ENCODE measurements at places on chromosomes 16 and 17.

DNA sequence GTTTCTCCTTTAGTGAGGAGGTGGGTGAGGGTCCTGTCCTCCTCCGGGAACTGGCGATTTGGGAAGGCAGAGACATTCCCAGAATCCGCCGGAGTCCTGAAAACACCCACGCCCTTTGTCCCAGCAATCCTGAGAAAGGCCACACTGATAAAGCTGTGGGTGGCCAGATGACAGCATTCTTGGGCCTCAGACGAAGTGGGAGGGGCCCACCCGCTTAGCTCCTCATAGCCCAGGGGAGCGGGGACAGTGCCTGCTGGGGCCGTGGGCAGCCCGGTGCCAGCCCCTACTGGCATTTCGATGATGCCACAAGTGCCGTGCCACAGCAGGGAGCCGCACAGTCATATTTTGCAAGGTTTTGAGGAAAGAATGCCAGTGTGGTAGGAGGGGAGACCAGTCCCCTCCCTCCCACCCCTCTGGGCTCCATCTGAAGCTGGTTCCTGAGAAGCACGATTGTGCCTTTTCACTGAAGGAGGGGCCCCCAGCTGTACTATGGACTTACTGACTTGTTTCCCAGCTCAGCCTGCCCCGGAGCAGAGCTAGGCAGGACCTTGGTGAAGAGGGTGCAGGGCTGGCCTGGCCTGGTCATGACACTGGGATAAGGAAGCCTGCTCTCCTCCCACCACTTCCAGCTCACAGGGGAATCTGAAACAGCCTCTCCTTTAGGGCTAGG, 20.9 kb upstream of the MPRIP start:
- no peak for DNase-seq

DNA sequence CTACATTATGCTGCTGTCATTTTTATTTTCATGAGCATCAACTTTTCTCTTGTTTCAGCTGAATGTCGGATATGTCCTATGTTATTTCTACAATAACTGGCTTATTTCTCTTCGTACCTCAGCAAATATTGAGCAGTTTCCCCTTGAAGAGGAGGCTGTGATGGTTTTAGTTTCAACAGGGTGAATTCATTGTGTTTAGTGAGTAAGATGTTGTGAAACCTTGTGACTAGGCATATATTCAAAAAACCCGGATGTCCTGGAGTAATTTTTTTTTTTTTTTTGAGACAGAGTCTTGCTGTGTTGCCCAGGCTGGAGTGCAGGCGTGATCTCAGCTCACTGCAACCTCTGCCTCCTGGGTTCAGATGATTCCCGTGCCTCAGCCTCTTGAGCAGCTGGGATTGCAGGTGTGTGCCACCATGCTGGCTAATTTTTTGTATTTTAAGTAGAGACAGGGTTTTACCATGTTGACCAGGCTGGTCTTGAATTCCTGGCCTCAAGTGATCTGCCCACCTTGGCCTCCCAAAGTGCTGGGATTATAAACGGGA, 11.1 kb downstream of the CPD start:
- DNase-seq = peak; percentile 48

- no peak for DNase-seq
Observed at GRCh38 chr16:52312716-52313115, 234.2 kb downstream of the TOX3 start.

GRCh38 chr17:68172461-68172954, 75.3 kb upstream of the AMZ2 start:
- DNase-seq = peak; percentile 61

- no peak for DNase-seq
Observed at GRCh38 chr16:69350536-69351133, 951 bp downstream of the TMED6 start.

DNA sequence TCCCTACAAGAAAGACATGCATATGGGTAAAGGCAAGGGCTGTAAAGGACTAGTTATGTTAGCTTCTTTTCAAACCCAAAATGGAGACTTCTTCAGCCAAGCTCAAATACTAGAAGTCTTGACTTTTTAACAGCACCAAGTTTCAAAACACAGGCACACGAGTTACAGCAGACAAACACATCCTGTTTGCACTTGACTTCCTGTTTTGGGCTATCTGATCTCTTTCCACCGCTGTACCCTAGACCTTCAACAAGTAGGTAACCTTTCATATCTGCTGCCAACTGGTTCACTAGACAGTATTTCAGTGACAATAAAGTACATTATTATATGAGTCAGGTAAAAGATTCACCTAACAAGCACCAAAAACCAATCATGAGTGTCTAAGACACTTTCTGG, 12.3 kb downstream of the RFFL start:
- peak; percentile 67 for DNase-seq

- DNase-seq = no peak
Observed at GRCh38 chr17:37792787-37793186, 47.9 kb upstream of the HNF1B start.

DNA sequence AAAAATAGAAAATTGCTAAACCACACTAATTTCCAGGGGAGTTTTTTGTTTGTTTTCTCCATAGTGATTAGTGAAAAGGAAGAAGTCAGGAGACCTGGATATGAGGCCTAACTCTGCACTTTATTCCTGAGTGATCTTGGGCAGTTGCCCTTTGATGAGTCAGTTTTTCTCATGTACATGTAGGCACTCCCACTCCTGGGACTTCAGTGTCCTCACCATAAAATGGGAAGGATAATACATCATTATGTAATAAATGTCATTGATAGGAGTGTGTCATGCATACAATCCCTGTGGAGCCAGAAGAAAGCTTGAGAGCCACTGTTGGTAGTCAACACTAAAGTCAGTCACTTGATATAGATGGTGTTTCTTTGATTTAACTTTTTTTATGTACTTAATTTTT, 32.5 kb downstream of the WIPF2 start:
- DNase-seq = no peak

DNA sequence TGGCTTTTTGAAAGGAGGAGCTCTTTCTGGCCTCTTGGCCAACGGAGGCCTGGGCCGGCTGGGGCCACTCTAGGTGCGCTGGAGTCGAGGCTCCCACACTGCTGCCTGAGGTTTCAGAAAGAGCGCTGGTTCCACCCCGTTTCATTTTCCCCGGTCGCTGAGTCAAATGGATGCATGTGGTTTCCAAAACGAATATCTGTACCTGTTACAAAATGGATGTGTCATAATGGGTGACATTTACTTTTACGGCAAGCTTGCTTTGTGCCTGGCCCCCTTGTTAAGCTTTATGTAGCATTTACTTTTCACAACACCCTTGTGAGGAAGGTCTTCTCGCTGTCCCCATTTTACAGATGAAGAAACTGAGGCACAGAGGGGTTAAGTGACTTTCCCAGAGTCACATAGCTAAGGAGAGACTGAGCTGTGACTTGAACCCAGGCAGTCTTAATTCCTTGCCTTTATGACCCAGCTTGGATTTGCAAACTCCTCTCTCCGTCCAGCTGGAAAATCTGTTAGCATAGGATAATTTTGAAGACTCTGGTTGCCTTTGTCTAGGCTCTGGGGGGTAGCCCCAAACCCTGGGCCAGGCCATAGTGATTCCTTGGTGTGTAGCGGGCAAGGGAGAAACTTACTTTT, 10.6 kb downstream of the KSR1 start:
- DNase-seq = peak; percentile 77

DNA sequence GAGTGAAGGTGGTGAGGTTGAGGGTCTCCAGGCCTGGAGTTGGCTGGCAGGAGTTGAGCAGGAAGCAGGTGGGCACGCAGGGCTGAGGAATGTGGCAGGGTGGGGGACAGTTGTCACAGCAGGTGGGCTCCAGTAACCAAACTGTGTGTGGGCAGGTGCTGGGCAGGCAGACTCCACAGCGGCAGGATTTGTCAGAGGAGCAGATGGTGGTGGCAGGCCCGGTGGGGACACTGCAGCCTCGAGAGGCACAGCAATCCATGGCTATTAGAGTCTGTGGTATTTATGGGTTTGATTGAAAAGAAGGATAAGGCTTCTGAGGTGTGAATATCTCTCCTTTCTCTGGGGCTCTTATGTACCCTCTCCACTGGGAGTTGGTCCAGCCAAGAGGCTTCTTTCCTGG, at the start of gene KRTAP3-3:
KRTAP3-3 (minus strand) TSS at position 326 of the 400 bp plus-strand sequence; CDS start at position 259, 67 bp downstream.
- DNase-seq = no peak

DNA sequence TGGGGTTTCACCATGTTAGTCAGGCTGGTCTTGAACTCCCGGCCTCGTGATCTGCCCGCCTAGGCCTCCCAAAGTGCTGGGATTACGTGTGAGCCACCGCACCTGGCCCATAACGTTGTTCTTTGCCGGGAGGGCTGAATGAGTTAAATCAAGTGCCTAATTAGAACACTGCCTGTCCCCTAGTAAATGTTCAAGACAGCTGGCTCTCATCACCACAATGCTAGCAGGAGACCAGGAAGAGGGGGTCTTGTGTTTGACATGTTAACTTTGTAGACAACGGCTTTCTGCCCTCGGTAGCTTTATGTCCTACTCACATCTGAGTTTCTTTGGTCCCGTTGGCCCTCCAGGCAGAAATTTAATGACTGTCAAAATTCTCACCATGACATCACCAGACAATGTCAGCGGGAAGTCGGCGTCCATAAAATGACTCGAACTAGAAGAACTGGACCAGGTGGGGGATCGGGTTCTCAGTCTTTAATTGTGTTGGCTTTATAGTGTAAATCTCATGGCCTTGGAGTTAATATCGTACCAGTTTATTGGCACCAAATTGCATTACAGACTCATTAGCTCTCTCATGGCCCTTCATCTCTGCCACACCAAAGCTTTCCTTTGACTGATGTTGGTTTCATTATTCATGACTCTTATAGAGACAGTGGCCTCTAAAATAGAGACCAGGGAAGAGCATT, 11.4 kb upstream of the ITPRIPL2 start:
- no peak for DNase-seq

- peak; percentile 72 for DNase-seq
Observed at GRCh38 chr17:50094243-50094752, 853 bp upstream of the PDK2 start.

GRCh38 chr17:50620858-50621257, 13.8 kb upstream of the ABCC3 start:
- DNase-seq = no peak

DNA sequence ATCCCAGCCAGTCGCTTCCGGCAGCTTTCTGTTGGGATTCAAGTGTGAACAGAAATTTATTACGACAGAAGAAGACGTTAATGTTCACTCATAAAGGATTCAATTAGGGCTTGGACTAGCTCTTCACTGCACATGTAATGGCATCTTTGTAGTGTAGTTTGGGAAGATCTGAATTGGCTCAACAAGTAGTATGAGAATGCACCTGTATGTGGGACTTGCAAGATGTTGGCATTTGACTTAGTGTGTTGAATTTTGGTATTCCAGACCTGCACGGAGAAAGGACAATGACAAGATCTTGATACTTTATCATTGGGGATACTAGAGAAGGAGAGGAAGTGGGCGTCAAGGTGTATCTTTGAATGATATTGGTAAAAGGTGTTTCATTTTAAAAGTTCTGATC, 1.2 kb downstream of the PSMD11 start:
- DNase-seq = no peak

GRCh38 chr16:1992704-1993317, 3.0 kb downstream of the SYNGR3 start:
- DNase-seq = no peak

GRCh38 chr17:336110-337021, 16.2 kb downstream of the RPH3AL start:
- DNase-seq = no peak

- no peak for DNase-seq
Observed at GRCh38 chr17:3891626-3892094, 1.2 kb downstream of the CAMKK1 start.

Measured in MV-4-11 (cell line).